Subcutaneous adipose tissue (tissue), 4 donors: ENCODE measurements at places on chromosomes 11 and 22. TPM values are rescaled to one million over a fixed set of nuclear protein-coding genes. Genes with fewer than 3 reads are reported as not detected.

Gene FOLR1
- not detected for total RNA-seq

Gene SERHL2
- 1.7 TPM for total RNA-seq

Gene KCNQ1
- 3.2 TPM for total RNA-seq

Gene IFITM5
- not detected for total RNA-seq

Gene OR52A1
- not detected for total RNA-seq

Gene SCGB2A2
- not detected for total RNA-seq

Gene OR51E2
- 0.17 TPM for total RNA-seq

Gene CCDC89
- 1.2 TPM for total RNA-seq

Gene MGAT3
- 7.7 TPM for total RNA-seq

Gene ANO5
- 3.1 TPM for total RNA-seq

Gene RRP7A
- total RNA-seq = 20.5 TPM

Gene TRIM64
- not detected for total RNA-seq

Gene IRAG1
- total RNA-seq = 8.5 TPM

Gene MEI1
- total RNA-seq = 0.16 TPM

Gene CLDN5
- 66.3 TPM for total RNA-seq

Gene UPK3A
- total RNA-seq = not detected

Gene MIOX
- total RNA-seq = not detected

Gene MS4A4A
- 46.7 TPM for total RNA-seq

Gene CHADL
- total RNA-seq = not detected

Gene JAML
- 22.0 TPM for total RNA-seq

Gene MMP12
- total RNA-seq = not detected

Gene TRIM6
- total RNA-seq = 1.6 TPM

Gene OR2AG2
- total RNA-seq = not detected

Gene OPCML
- not detected for total RNA-seq

Gene PRODH
- 2.2 TPM for total RNA-seq

Gene H19
- 47.1 TPM for total RNA-seq

Gene PARVA
- total RNA-seq = 159 TPM
